ENCODE measurements at places on chromosomes 3 and 15.

GRCh38 chr3:171284308-171285075, 175.7 kb downstream of the TNIK start:
- peak; percentile 92 for DNase-seq

DNA sequence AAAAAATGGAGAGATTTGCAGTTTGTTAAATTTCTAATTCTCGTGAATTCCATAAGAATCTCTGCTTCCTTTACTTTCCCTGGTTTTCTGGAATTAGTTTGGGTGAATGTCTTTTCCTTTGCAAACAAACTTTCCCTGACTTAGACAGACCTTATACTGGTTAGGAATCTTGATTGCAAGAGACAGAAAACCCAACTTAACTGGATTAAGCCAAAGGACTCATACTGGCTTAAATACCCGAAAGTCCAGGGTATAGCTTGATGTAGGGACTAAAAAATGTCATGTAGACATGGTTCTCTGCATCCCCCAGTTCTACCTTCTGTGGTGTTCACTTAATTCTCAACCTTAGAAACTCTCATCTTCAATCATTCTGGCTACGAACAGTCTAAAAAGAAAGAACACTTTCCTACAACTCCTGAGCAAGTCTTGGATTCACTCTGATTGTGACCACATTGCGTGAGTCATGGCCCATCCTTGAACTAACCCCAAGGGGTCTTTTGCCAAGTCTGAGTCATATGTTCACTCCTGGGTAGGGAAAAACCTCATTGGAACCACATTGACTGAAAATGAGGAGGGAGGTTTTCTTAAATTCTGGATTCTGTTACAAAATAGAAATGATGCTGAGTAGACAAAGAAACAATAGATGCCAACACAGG, 136.0 kb upstream of the DAZL start:
- peak; percentile 86 for DNase-seq

DNA sequence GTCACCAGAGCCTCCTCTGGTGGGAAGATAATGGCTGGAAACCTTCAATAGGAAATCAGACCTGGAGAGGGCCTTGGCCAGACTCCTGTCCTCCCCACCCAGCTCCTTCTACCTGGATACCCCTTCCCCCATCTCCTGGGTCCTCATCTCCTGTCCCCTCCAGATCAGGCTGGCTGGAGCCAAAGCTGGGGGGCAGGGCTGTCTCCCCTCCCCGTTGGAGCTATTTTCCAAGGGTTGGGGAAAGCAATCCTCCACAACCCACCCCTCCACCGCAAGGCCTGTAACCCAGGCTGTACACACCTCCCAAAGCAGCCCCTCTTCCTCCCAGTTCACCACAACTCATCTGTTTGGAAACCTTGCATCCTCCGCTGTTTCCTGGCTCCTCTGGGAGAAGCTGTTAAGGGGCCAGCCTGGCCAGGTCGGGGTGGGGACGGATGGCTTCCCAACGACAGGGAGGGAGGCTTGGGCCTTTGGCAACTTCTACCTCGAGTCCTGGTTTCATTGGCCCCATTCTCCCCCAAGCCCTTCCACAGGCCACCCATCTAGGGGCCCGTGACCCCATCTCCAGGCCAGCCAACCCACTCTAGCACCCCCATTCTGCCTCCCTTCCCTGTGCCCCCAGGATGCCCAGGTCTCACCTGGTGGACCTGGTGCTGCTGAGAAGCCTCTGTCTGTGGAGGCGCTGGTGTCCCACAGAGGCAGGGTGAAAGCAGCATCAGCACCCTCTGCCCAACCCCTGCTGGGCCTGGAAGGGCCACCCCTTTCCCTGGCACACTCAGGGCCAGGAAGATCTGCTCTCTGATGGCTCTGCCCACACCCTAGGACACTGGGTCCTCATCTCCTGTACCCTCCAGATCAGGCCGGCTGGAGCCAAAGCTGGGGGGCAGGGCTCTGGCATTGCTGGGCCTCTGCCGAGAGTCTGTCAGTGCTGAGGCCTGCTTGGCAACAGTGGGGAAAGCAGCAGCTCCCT, 22.1 kb upstream of the GOLGA6C start:
- DNase-seq: peak; percentile 6

DNA sequence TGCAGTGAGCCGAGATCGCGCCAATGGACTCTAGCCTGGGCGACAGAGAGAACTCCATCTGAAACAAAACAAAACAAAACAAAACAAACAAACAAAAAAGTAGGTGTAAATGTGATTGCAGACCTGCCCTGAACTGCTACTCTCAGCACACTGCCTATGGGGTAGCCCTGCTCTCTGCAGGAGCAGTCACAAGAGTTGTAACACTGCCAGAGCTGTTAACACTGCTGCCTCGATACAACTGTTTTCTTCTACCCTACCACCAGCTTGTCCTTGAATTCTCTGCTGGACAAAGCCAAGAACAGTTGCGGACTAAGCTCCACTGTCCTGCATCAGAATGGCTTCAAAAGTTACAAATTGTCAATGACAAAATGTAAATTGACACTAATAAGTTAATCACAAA, 89.3 kb downstream of the ALCAM start:
- DNase-seq: no peak

- DNase-seq: no peak
Observed at GRCh38 chr15:99165956-99166689, 61.2 kb downstream of the SYNM start.

DNA sequence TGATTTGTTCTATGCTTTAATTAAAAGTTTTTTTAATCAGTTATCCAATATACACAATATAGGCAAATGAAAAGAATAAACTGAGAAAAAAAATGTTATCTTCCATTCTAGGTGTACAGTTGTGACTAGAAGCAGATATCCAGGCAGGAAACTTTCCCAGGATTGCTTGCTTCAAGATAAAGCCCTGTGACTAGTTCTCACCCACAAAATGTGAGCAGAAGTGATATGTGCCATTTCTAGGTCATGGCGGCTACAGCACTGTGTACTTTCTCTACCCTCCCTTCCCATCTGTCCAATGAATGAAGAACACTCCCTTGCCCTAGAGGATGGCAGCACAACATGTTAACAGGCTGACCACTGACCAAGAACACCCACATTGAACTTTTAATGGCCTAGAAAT, 110.5 kb upstream of the STT3B start:
- DNase-seq: no peak

DNA sequence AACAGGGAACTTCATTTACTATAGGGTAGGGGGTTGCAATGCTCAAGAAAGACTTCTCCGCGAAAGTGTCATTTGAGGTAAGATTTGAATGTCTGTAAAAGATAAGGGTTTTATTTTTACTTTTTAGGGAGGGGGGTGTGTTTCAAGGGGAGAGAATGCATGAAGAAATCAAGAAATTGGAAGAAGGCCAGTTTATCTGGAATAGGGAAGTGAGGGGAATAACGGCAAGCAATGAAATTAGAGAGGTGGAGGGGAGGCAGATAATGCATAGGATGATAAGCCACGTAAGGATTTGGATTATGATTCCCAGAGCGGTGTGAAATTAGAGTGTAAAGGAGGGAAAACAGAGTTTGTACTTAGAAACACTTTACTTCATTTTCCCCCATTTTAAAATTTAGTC, 63.0 kb upstream of the MB21D2 start:
- no peak for DNase-seq

GRCh38 chr15:91098451-91098850, 1.6 kb upstream of the SV2B start:
- no peak for DNase-seq

DNA sequence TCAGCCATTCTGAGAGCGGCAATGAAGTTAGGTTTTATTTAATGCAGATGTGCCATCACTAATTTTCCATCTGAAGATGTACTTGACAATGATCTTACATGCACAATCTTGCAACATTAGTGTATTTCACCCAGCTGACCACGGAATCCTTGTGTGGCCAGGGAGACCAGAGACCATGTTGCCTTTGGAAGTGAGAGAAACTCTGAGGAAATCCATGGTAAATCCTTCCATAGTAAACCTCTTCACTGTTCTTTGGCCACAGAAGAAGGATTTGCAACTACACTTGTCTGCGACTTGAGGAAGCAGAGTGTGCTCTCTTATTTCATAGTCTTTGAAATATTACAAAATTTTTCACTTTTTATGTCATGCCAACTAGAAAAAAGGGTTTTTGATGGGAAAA, 128.4 kb upstream of the IGSF10 start:
- no peak for DNase-seq

GRCh38 chr3:98711426-98711825, 51.7 kb upstream of the ST3GAL6 start:
- DNase-seq: no peak

DNA sequence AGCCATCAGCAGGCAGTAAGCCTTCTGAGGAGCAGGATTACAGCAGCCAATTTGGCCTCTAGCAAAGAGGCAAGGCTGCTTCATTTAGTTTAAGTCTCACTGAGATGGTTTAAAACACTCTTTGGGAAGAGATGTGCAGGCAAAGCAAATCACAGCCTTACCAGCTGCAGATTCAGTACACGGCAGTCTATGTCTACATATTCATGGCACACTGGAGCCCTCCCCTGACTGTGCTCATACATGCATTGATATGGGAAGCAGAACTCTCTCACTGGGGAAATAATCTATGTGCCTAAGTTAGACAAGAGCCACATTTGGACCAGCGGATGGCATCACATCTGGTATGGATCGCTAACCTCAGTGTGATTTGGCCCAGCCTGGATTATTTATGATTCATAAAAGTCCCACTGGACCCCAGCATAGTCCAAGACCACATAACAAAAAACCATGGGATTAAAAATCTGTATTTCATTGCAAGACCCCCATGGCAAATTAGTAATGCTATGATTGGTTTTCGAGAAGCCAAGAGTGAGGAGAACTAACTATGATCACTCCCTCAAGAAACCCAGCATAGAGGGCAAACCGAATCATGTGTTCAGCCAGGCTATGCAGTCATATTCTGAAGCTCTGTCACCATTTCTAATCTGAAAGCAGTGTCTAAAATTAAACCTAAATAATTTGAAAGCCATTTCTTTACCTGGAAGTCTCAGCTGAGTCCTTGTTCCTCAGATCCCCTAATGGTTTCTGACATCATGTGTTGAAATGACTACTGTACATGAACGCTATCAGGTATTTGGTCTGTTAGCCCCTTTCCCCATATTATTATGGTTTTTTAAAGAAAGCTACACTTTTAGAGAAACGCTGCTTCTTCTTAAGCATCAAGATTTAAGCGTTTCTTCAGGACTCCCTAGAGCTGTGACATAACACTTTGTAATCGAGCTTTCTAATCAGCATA, 1.2 kb downstream of the PRICKLE2 start:
- peak; percentile 23 for DNase-seq

GRCh38 chr3:168085491-168086119, 10.1 kb downstream of the GOLIM4 start:
- no peak for DNase-seq

- peak; percentile 80 for DNase-seq
Observed at GRCh38 chr3:194300382-194300758, 50.8 kb downstream of the CPN2 start.

GRCh38 chr3:15616053-15616452, 14.5 kb downstream of the BTD start:
- DNase-seq: no peak

Measured in AG20443 (cell line).